Colonic mucosa (tissue), 4 donors: ENCODE measurements at places on chromosomes 7 and 10. TPM values are rescaled to one million over a fixed set of nuclear protein-coding genes. Genes with fewer than 3 reads are reported as not detected.

GRCh38 chr10:22369434-22370072 lies 24.3 kb downstream of the SPAG6 start:
- H3K27ac ChIP-seq: no peak overlapping the region
- H3K4me3 ChIP-seq: no peak overlapping the region

DNA sequence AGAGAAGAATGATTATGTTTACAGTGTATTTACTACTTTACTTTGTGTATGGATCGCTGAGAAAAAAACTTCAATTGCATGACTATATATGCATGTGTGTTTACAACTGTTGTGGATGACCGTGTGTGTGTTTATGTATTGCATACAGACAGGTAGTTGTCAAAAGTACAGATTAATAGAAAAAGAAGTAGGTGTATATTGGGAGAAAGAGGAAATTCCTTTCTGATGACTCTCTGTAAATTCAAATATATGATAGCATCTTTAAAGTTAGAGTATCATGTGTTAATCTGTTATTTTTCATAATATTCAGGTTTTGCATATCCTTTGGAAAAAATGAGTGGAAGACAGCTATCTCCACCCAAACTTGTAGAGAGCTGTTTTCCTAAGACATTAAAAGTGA lies 160.4 kb upstream of the AGR3 start:
- no peak for DNase-seq
- H3K4me3 ChIP-seq: no peak overlapping the region
- H3K4me1 ChIP-seq: peaks cover 14% of the 10 kb centered on the region
- H3K27me3 ChIP-seq: no peaks in the 10 kb centered on the region
- no peaks in the 10 kb centered on the region for H3K36me3 ChIP-seq

The VAX1 gene
- not detected for total RNA-seq

The LHPP gene
- 12.8 TPM for total RNA-seq

GRCh38 chr7:92343714-92344113 lies 97.9 kb downstream of the ANKIB1 start:
- no peak overlapping the region for H3K4me3 ChIP-seq
- H3K4me1 ChIP-seq: no peaks in the 10 kb centered on the region
- no peaks in the 10 kb centered on the region for H3K27me3 ChIP-seq
- no peak overlapping the region for H3K27ac ChIP-seq

GRCh38 chr10:60348982-60349381 lies 40.7 kb downstream of the ANK3 start:
- H3K36me3 ChIP-seq: no peaks in the 10 kb centered on the region
- H3K27ac ChIP-seq: no peak overlapping the region
- no peak for DNase-seq
- H3K27me3 ChIP-seq: no peaks in the 10 kb centered on the region
- H3K4me1 ChIP-seq: no peaks in the 10 kb centered on the region

- H3K27ac ChIP-seq: no peak overlapping the region
- no peaks in the 10 kb centered on the region for H3K36me3 ChIP-seq
- no peak for DNase-seq
- no peak overlapping the region for H3K4me3 ChIP-seq
- H3K4me1 ChIP-seq: no peaks in the 10 kb centered on the region
Observed at GRCh38 chr10:55174419-55174818, 373.4 kb upstream of the PCDH15 start.

GRCh38 chr10:48449501-48450232 lies 143.2 kb downstream of the MAPK8 start:
- H3K36me3 ChIP-seq: no peaks in the 10 kb centered on the region
- no peaks in the 10 kb centered on the region for H3K27me3 ChIP-seq
- H3K27ac ChIP-seq: no peak overlapping the region
- no peak overlapping the region for H3K4me3 ChIP-seq

DNA sequence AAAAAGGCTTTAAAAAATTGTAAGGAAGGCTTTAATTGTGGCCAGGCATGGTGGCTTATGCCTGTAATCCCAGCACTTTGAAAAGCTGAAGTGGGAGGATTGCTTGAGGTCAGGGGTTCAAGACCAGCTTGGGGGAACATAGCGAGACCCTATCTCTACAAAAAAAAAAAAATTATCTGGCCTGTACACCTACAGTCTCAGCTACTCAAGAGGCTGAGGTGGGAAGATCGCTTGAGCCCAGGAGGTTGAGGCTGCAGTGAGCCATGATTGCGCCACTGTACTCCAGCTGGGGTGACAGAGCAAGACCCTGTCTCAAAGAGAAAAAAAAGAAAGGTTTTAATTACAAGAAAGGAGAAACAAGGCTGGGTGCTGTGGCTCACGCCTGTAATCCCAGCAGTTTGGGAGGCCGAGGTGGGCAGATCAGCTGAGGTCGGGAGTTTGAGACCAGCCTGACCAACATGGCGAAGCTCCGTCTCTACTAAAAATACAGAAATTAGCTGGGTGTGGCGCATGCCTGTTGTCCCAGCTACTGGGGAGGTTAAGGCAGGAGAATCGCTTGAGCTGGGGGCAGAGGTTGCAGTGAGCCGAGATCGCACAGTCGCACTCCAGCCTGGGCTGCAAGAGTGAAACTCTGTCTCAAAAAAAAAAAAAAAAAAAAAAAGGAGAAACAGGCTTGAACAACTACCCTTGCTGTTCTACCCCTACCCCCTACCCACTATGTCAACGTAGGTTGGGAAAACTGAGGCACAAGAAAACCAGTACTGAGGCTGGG lies 83.7 kb downstream of the CARD11 start:
- H3K27ac ChIP-seq: no peak overlapping the region
- no peak overlapping the region for H3K4me3 ChIP-seq
- H3K36me3 ChIP-seq: no peaks in the 10 kb centered on the region
- no peak for DNase-seq
- no peaks in the 10 kb centered on the region for H3K4me1 ChIP-seq
- no peaks in the 10 kb centered on the region for H3K27me3 ChIP-seq

DNA sequence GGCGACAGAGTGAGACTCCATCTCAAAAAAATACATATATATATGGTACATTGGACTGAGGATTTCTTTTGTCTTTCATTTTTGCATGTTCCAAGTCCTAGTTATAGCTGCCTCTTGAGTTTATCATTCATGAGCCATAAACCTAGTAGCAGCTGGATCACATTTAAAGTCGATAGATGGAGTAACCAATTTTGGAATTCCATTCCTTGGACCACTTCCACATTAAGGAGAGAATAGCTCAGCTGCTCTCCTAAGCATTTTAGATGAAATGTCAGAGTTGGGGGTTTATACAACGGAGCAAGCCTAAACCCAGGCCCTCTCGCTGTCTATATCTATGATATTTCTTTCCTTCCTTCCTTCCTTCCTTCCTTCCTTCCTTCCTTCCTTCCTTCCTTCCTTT lies 141.2 kb downstream of the LYZL1 start:
- no peaks in the 10 kb centered on the region for H3K4me1 ChIP-seq
- no peak for DNase-seq
- no peaks in the 10 kb centered on the region for H3K36me3 ChIP-seq

The NODAL gene
- not detected for total RNA-seq

The HMX3 gene
- 0.35 TPM for total RNA-seq

The AGFG2 gene
- total RNA-seq: 81.3 TPM

The SLC16A9 gene
- total RNA-seq: 15.6 TPM
